Stimulated activated CD4-positive, alpha-beta T cell treated with anti-CD3 and anti-CD28 coated beads, Interleukin-1b, Interleukin-23, amount 100 ng/mL, for 1 hour (primary cell): ENCODE measurements at places on chromosomes 4 and X.

DNA sequence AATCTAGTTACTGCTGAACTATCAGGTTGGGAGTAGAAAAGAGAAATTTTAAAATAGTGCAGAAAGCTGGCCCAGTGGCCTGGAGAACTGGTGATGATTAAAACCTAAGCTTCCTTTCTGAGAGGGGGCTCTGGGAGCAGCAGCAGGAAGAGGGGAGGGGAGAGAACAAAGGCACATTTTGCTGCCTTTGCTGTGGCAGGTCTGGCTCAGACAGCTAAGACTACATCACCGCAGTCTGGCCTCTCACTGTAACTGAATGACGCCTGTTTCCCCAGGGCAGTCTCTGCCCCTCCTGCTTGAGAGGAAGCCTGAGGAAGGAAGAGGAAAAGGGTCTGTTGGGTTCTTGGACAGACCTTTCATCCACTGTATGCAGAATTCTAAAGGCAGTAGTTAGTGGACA, 148.5 kb downstream of the FRAS1 start:
- DNase-seq, result no peak

GRCh38 chr4:158860856-158861255, 92.0 kb downstream of the FNIP2 start:
- DNase-seq, result no peak

DNA sequence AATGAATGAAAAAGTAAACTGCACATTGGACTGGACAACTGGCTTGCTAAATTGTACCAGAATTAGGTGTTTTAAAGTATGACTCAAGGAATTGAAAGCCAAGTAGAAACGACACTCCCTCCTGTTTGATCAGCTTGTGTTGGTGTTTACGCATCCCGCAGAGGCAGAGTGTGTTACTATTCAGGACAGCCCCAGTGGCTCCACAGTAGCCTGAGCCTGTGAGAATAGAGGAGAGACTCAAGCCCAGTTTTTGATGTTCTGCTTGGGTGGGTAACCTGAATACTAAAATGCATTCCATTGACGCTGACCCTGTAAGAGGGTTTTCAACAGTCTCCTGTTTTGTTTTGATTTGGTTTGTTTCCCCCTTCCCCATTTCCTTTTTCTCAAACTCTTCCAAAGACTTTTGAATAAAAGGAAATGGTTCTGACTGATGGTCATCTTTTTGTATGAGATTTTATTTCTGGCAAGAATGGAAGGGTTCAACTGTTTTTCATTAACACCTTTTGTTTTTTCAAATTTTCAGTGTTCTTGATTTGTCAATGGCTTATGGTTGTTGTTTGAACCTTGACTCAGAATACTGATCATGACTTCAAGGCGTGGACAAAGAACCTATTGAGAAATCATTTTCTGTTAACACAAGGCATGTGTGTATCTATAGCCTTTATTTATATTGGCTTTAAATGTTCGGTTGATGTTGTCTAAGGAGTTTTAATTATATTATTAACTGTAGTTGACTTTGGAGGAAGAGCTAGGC, 10.2 kb downstream of the ADGRL3 start:
- DNase-seq, result no peak

- DNase-seq, result no peak
Measured at GRCh38 chrX:131704136-131704695, 160.3 kb downstream of the OR13H1 start.

- no peak for DNase-seq
Measured at GRCh38 chr4:177448850-177449249, 6.6 kb upstream of the AGA start.

DNA sequence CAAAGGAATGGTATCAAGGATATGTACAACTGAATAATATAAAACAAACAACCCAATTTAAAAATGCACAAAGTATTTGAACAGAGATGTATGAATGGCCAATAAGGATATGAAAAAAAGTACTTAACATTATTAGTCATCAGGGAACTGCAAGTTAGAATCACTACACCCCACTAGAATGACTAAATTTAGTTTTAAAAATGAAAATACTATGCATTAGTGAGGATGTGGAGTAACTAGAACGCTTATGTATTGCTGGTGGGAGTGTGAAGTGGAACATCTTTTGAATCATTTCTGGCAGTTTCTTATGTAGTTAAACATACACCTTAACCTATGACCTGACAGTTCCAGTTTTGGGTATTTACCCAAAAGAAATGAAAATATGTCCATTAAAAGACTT, 13.0 kb upstream of the SLC16A2 start:
- DNase-seq, result no peak

DNA sequence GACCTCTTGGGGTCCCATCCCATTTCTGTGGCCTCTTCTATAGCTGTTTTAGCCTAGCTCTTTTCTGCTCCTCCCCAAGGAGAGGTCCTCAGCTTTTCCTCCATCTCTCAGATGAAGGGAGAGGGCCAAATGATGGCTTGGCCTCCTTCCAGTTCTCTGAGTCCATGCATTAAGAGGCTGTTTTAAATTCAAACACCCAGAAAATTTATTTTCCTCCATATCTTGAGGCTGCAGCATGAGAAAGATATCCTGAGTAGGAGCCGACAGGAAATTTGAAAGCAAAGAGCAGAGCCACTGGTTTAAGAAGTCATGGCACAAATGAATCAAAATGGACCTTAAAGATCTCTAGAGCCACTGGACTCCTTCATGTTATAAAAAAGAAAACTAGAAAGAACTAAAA, 558.8 kb downstream of the MID1IP1 start:
- DNase-seq, result no peak

GRCh38 chr4:1723131-1723801, 1.9 kb downstream of the TACC3 start:
- DNase-seq, result no peak

DNA sequence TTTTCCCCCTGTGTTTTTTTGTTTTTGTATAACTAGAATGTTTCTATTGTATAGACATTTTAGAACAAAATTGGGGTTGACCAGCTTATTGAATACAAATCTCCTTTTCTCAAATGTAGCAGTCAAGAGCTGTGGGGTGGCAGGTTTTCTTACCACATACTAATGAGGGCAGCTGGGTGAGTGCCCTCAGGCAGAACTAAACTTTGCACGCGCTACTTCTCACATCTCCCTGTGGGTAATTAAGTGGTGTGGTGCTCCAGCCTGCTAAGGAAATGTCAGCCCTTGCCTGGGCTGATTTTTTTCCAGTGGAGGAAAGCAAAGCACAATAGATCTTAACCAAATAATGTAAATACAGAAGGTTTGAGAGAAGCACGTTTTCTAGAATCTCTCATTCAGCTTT, 717.6 kb upstream of the TENM3 start:
- no peak for DNase-seq

- DNase-seq, result no peak
Measured at GRCh38 chrX:104315555-104315954, 60.8 kb upstream of the ESX1 start.

DNA sequence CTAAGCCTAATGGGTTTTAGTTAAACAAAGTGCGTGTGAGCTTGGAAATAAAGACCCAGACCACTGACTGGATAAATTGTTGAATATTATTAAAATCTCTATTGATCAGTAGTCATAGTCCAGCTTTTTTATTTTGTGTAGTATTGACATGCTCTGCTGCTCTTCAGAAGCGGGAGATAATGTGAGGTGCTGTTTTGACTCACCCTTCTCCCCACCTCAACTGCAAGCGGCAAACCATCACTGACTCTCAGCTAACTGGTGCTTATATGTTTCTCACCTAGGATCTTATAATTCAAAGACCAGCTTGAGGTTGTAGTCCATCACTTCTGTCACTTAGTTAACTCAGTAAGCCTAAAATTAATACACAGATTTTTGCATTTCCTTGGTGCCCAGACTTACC, 72.2 kb downstream of the COMMD8 start:
- DNase-seq, result no peak

DNA sequence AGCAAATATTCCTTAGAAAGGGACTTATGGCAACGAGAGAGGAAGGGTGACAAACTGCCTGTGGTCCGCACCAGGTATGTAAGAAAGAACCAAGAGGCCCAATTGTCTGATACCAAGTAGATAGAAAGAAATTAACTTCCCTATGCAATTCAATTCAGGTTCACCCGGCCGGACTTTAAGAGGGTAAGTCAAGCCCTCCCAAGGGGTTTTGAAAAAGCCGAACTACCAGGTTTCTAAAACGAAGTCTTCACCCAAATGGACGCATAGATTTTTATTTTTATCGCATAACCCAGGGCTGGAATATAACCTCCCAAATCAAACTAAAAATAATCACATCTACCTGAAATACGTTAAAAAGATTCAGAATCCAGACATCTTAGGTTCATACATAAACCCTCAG, 1.6 kb upstream of the MAB21L2 start:
- no peak for DNase-seq

DNA sequence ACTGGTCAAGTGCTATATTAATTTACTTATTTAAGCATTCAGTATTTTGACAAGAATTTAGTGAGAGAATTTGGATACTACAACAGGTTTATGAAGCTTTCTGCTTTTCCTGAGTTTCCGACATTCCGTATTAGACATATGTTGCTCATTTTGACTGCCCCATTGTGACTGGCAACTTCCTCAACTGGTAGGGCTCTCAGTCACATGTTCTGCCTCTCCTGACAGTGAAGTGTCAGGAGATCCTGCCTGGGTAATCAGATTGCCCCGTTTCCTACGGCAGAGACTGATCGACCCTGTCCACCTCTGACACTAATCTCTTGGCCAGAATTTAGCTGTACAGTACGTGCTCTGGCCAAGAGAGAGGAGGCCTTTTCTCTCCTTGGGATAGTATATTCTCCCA, 49.5 kb downstream of the CLNK start:
- no peak for DNase-seq

GRCh38 chrX:106917830-106918500, 2.2 kb upstream of the CLDN2 start:
- DNase-seq, result no peak

DNA sequence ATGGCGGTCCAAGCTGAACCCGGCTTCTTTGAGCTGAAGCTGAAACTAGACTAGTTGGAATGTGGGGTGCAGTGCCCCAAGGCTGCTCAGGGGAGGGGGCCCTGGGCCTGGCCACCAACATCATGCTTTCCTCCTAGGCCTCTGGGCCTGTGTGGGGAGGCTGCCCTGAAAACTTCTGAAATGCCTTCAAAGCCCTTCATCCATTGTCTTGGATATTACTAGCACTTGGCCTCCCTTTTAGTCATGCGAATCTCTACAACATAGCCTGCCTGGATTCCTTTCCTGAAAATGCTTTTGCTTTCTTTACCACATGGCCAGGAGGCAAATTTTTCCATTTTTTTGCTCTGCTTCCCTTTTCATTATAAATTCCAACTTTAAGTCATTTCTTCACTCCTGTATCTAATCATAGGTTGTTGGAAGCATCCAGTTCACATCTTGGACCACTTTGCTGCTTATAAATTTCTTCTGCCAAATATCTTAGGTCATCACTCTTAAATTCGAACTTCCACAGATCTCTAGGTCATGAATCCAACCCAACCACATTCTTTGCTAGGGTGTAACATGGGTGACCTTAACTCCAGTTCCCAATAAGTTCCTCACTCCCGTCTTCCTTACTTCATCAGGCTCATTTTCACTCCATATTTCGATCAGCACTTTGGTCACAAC, 103.4 kb downstream of the DDIT4L start:
- no peak for DNase-seq

DNA sequence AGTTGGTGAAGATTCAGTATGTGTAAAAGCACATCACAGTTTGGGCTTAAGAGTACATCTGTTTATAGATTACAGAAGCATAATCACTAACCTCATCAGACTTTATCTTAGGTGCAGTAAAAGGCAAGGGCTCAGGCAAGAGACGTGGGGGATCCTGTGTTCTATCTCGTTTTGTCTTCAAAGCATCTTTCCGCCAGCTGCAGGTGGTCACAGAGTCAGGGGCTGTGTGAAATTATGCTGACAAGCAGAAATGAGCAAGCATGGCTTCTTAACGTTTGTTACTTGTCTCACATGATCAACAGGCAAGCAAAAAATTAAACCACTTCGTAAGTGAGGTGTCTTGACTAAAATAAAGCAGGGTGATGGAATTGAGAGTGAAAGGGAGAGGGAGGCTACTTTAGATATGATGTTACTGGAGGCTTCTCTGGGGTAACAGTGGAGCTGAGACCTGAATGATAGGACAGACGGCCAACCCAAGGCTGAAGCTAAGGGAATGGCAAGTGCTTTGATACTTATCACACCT, 1.4 kb upstream of the TEC start:
- DNase-seq, result no peak

DNA sequence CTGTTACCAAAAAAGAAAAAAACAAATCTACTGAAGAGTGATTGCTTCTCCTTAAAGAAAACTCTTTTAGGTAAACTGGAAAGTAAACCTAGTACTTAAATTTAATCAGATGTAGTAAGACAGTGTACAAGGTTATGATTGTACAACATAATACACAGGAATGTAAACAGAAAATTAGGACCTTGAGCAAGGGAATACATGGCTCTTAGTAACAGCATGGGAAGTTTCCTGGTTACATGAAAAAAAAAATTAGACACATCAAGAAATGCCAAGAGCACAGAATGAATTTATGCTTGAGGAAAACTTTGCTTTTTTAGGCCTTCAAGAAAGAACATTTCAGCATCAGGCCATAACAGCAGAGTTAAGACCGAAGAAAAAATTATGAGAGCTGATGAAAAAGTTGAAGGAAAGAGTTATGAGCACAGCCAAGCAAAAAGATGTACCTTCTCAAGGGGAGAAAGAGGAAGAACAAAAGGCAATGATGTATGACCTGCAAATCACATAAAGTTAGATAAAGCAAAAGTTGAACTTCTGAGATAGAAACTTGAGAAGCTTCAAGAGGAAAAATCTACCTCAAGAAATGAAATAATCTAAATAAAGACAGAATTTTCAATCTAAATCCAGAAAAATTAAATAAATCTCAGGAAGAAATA, 311.6 kb downstream of the GALNTL6 start:
- no peak for DNase-seq

- no peak for DNase-seq
Measured at GRCh38 chrX:2548711-2549423, 48.1 kb upstream of the DHRSX start.

GRCh38 chrX:21645431-21645830, 12.7 kb downstream of the KLHL34 start:
- DNase-seq, result no peak

GRCh38 chrX:19904778-19905367, 17.5 kb upstream of the SH3KBP1 start:
- DNase-seq, result no peak

GRCh38 chr4:174449152-174449551, 73.1 kb downstream of the HPGD start:
- DNase-seq, result no peak

- no peak for DNase-seq
Measured at GRCh38 chrX:63855896-63856295, 70.9 kb upstream of the ARHGEF9 start.

DNA sequence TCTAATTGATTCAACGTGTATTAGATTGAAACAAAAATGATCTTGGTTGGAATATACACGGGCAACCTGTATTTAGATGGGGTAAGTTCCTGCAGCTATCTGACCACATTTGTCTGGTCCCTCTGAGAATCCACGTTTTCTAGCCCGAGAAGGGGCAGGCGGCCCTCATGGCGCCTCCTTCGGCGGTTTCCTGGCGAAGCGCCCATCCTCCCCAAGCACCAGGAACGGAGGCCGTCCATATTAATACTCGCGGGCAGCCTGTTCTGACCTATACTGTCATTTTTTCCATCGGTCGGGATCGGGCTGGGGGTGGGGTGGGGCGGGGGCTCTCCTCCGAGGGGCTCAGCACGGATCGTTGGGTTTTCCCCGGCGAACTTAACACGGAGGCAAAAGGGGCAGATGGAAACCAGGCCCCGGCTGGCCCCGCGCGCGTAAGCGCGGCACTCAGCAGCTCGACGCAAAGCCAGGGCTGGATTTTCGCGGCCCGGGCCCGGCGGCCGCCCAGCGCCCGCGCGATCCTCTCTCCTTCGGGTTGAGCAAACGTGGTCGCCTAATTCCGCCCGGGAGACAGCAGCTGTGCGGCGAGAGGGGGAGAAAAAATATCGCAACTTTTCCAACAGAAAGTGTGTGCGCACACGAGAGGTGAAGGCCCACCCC, 77.2 kb upstream of the BCOR start:
- DNase-seq, result no peak
